Activated CD4-positive, alpha-beta memory T cell treated with anti-CD3 and anti-CD28 coated beads, Interleukin-2, amount 10 ng/mL, durations not matched to agents 7 days and 5 days (primary cell): ENCODE measurements at places on chromosomes 5 and 9.

DNA sequence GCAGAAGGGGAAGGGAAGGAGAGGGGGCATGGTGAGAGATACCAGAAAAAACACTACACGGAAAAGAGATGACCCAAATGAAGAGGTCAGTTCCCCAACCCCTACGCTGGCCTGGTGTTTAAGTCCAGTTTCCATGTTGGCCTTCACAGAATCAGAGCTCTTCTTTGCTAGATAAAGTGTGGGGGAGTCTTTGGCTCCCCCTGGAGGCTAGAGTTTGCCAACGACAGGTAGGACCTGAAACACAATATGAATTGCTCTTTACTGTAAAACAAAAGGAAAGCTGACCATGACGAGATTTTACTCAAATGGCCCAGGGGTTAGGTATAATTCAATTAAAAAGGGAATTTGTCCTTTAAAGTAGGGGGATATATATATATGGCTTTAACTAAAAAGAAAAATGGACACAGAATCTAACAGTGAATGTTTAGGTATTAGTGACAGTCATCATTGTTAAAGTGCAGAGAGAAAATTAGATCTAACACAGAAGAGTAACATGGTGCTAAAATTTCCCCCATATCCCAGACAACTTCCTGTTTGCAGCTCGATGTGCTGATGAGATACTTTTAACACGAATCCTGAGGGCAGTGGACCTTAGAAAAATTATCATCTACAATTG is 92.0 kb downstream of the SV2C start:
- peak; percentile 72 for DNase-seq

- no peak for DNase-seq
Measured at GRCh38 chr5:167598166-167598565, 693.3 kb upstream of the WWC1 start.

GRCh38 chr5:135114759-135115158 is 80.7 kb upstream of the PITX1 start:
- no peak for DNase-seq

DNA sequence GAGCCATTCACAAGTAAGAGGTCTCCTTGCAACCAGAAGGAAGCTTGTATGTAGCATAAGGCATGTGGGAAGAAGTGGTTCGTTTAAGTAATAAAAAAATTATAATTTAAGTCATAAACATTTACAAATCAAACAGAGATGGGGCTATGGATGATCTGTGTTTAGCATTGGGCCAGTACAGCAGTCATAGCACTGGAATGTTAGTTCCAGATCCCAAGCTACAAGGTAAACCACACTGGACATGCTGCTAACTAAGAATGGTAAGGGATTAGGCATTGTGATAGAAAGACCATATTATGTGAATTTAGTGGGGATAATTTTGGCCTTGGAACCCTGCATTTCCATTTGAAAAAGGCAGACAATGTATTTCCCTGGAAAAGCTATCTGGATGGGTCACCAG is 170.4 kb upstream of the KCNN2 start:
- no peak for DNase-seq

DNA sequence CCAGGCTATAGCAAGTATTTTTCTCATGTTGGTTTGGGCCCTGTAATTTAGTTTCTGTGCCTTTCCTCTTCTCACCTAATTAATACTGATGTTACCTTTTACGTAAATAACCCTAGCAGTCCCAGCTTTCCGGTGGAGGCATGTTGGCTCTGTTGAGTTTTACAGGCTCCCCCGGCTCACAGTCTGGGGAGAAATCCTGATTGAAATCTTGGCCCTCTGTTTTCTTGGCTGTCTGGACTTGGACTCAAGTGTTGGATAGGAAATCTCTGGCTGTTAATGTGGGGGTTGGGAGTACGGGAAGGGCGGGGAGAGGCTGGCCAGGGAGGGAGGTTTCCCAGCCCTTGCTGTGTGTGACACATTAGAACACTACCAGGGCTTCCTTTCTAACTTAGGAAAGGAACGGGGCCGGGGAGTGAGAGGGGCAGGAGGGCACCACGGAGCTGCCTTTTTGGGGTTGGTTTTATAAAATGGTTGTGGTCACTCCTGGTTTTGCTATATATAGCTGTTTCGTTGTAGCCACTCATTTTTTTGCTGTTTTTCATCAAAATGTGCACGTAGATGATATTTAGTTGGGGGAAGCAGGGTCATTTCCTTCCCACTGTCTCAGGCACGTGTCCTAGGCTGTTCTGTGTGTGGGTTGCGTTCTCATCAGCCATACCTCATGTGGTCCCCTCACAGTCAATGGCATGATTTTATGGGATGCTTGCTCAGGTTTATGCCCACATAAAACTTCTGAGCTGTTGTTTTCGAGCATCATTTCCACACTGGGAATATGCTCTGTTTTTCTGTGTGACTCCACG is 11.0 kb downstream of the TRIO start:
- DNase-seq = no peak

GRCh38 chr9:122036988-122037387 is 56.1 kb downstream of the TTLL11 start:
- DNase-seq = no peak

GRCh38 chr5:69516769-69517168 is 24.2 kb downstream of the OCLN start:
- DNase-seq = no peak

- no peak for DNase-seq
Measured at GRCh38 chr9:19782005-19782404, 6.8 kb downstream of the SLC24A2 start.

GRCh38 chr9:75644649-75645048 is 245.8 kb upstream of the PCSK5 start:
- no peak for DNase-seq

DNA sequence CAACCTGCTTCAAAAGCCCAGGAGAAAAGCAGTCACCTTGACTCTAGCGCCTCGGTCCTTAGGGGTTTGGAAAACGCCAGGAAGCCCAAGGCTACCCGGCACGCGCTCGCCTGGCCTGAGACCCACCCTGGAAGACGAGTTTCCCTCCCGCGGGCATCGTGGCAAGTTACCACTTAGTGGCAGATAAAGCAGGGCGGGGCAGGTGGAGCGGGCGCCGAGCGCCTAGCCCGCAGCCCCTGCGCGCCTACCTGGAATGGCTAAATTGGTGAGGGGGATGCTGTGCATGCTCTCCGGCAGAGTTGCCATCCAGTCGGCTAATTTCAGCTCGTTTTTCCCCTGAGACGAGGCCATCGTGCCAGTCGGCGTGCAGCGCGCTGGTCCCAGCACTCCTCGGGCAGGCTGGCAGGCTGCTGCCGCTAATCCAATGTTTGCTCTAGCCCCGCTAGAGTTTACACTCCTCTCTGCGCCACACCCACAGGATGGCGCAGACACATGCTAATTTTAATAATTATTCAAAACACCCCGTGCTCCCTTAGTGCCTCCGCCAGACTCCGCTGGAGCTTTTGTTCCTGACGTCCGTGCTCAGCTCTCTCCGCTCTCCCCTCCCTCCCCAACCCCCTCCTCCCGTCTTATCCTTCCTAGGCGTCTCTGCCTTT is at the start of gene PLCXD3:
Gene PLCXD3, minus strand, starts transcription at position 426 of the 656 bp plus-strand sequence. Its CDS starts 75 bp downstream, at position 351.
- DNase-seq = no peak

DNA sequence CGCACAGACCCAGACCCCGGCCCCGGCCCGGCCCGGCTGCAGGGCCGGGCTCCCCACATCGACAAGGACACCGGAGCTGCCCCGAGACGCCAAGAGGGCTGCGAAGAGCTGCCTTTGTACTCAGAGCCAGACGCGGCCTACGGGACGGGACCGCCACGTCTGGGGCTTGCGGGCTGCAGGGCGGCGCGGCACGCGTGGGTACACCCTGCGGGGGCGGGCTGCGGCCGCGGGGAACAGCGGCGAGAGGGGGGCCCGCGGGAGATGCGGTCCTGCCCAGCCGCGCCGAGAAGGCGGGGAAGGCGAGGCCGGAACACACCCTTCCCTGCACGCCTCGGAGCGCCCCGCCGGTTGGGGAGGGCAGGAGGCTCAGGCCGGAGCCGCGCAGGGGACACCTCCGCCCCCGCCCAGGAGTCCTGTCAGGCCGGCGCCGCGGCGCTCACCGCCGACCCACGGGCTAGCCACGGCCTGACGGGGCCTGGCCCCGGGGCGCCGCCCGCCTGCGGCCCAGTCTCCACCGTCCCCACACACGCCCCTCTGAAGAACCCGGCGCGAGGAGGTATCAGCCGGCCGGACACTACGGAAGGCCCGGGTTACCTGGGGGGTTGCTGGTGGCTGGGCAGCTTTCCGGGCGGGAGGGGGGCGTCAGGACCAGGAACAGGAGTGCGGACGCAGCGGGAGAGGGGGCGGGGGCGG is 478 bp downstream of the RAB14 start:
- DNase-seq = peak; percentile 50

DNA sequence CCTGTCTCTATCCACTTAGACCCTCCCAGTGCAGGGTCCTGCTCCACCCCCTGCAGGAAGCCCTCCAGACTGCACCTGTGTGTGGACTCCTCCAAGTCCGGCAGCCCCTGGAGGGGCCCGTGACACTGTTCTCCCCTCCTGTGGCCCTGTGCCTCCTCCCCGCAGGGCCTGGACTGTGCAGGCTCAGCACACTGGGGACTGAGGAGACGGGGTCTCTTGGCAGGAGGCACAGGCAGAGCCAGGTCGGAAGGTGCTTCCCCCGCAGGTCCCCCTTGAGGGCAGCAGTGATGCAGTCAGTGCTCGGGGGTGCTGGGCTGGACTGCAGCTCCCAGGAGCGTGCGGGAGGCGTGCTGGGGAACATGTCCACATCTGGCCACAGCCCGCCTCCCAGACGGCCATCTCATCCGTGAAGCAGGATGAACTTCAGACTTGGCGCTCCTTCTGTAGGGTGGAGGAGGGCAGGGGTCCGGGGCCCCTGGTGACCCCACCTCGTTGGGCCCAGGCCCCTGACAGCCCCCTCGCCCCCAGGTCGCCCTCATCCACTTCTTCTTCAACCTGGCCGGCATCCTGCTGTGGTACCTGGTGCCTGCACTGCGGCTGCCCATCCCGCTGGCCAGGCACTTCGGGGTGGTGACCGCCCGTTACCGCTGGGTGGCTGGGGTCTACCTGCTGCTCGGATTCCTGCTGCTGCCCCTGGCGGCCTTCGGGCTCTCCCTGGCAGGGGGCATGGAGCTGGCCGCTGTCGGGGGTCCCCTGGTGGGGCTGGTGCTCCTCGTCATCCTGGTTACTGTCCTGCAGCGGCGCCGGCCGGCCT is 4.9 kb downstream of the SLC34A3 start:
- DNase-seq = no peak

DNA sequence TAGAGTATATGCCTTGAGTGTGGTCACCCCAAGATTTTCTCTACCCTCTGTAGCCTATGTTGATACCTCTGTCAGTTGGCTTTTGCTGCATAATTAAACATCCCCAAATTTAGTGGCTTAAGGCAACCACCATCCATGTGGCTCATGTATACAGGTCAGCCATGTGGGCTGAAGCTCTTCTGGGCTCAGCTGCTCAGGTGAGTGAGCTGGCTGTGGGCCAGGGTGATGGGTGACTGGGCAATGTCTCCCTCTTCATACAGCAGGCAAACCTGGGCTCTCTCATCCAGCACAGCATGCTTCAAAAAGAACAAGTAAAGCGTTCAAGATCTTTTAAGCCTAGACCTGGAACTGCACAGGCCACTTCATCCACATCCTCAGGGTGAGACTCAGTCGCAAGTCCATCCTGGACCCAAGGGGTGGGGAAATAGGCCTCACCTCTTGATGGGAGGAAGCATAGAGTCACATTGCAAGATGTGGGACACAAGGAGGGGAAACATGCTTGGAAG is 188.2 kb upstream of the TAS2R1 start:
- DNase-seq = no peak
